ENCODE measurements at places on chromosomes 6 and 20.

GRCh38 chr6:106611030-106611429, 18.3 kb downstream of the RTN4IP1 start:
- no peak for DNase-seq

GRCh38 chr6:34360556-34360955, 31.9 kb downstream of the NUDT3 start:
- no peak for DNase-seq

GRCh38 chr6:147005499-147005898, 198.7 kb upstream of the STXBP5 start:
- DNase-seq = no peak

GRCh38 chr20:23125159-23125558, 39.0 kb upstream of the CD93 start:
- DNase-seq = no peak

DNA sequence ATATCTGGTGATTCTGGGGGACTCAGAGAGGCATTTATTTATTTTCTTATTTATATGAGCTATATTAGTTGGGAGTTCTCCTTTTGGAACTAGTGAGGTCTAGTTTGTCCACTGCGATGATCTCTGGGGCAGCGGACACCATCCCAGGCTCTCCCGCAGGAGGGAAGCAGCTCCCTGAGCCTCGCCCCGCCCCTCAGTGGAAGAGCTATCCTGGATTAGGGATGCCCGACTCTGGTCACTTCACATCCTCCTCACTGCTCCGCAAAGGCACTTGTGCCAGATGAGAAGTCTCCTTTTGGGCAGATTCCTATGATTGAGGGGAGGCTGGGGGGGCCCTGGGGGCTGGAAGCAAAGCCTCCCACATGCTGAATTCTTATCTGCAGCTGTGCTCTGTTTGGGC, 3.6 kb upstream of the MAS1 start:
- no peak for DNase-seq

- peak; percentile 97 for DNase-seq
Observed at GRCh38 chr6:152982904-152983636, at the start of gene FBXO5. Gene FBXO5 (minus strand): TSS chr6:152983041. CDS start chr6:152982959, 82 bp downstream.

DNA sequence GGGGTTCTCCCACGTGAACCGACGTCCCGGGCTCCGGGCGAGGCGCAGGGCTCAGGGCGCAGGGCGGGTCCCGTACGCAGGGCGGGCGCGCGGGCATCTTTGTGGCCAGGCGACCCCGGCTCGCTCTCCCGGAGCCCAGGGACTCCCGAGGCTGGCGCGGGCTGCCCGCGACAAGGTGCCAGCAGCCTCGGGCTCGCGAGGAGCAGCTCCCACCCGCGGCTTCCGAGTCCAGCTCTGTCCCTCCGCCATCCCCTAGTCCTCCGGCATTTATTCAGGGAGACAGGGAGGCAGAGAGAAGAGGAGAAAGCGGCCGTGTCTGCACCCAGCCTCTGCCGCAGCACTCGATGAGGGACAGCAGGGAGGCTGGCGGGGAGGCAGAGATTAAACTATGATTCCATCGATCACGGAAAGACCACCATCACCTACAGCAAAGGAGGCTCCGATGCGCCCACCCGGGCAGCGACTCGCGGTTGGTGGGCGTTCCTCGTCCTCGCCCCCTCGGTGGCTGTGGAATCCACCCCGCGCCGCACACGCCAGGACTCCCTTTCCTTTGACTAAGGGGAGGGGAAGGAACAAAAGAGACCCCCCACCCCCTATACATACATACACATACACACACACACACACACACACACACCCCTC, 1.1 kb downstream of the RGS17 start:
- no peak for DNase-seq

DNA sequence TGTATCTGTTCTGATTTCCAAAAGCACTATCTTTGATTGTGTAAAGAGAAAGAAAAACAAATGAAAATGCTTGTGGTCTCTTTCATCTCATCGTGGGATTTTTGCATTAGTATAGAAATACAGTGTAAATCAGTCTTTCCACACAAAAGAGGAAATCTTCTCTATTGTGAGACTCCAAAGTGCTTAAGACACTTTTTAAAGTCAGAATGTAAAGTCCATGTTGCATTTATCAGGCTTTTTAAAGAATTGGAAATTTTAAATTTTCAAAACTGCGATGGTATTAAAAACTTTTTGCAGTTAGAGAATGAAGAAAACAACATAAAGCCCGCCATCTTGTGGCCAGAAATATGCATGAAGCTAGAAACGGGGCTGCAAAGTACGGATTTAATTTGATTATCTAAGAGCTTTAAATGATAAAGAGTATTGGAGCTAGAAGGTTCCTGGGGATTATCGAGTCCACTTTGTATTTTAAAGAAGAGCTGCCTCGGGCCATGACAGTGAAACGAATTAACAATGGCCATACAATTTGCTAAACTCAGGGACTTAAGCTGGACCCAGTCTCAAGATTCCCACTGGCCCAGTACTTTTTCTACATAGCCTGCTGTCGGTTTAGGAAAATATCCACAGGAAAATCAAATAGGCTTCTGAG, 339.6 kb downstream of the ARHGAP18 start:
- peak; percentile 7 for DNase-seq

- no peak for DNase-seq
Observed at GRCh38 chr6:32244270-32244669, 20.4 kb upstream of the NOTCH4 start.

- DNase-seq = no peak
Observed at GRCh38 chr6:96116674-96117073, 100.9 kb downstream of the FUT9 start.

- DNase-seq = no peak
Observed at GRCh38 chr6:69116658-69117057, 481.6 kb downstream of the ADGRB3 start.

DNA sequence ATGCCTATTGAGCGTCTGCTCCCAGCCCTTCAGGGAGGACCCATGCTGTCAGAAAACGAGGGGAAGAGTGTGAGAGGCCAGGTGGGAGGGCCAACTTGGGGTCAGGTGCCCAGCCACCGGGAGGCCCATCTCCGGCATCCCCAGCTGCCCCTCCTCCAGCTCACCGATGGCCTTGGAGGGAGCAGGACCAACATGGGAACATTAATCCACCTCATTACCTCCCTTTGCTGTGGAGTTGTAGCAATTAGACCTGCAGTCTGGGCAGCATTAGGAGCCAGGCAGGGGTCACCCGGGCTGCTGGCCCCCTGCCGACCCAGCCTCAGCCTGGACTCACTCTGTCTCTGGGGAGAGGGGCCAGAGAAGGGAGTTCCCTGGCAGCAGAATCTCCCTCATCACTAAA, 25.1 kb downstream of the DLGAP4 start:
- DNase-seq = no peak

DNA sequence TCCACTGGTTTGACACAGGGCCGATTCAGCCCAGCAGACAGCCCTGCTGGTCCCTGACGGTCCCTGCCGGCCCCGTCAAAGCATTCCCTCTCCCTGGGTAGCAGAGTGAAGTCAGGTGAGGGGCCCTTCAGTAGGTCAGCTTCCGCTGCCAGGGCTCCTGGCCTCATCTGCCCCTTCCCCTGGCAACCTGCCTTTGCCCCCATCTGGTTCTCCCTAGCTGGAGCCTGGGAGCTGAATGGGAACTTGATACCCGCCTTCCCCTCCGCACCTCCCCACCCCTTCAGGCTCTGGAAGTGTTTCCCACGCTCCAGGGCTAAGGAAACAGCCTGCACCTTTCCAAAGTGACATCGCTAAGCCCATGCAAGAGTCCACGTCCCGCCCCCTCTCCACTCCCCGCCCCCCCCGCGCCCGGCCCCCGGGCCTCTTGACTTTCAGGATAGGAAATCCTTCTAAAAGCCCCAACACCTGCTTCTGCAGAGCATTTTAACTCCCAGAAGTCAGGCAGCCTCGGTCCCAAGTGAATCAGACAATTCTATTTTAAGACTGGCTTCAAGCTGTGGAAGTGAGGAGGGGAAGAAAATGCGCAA, 53.3 kb downstream of the ISM1 start:
- no peak for DNase-seq

GRCh38 chr20:56552911-56553629, 20.0 kb downstream of the FAM209B start:
- no peak for DNase-seq

- no peak for DNase-seq
Observed at GRCh38 chr20:38962928-38963401, 821 bp downstream of the DHX35 start.

DNA sequence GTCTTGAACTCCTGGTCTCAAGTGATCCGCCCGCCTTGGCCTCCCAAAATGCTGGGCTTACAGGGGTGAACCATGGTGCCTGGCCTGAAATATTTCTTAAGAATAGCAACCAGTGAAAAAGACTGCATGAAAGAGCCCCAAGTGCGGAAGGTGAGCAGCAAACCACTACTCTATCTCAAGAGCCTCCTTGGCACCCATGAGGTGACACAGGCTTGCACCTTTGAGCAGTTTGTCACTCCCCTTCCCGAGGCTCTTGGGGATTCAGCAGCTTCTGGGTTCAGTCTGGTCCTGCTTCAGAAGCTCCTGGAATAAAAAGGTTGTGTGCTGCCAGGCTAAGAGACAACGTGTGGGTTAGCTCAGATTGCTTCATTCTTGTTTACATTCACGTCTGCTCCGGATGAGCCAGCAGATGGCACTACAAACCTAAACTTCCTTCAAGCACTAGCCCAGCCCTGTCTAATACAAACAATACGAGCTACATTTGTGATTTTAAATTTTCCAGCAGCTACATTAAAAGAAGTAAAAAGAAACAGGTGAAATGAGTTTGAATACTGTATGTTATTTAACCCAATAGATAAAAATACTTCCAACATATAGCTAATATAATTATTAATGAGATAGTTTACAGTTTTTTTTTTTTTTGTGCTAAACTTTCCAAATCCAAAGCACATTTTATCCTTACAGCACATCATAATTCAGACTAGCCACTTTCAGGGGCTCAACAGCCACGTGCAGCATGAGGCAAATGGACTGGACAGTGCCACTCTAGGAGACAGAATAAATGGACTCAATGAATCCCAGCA, 46.2 kb downstream of the GJA10 start:
- peak; percentile 64 for DNase-seq

- DNase-seq = no peak
Observed at GRCh38 chr6:146526192-146526591, 17.4 kb upstream of the RAB32 start.

- DNase-seq = no peak
Observed at GRCh38 chr6:3264356-3264755, 5.6 kb downstream of the PSMG4 start.

DNA sequence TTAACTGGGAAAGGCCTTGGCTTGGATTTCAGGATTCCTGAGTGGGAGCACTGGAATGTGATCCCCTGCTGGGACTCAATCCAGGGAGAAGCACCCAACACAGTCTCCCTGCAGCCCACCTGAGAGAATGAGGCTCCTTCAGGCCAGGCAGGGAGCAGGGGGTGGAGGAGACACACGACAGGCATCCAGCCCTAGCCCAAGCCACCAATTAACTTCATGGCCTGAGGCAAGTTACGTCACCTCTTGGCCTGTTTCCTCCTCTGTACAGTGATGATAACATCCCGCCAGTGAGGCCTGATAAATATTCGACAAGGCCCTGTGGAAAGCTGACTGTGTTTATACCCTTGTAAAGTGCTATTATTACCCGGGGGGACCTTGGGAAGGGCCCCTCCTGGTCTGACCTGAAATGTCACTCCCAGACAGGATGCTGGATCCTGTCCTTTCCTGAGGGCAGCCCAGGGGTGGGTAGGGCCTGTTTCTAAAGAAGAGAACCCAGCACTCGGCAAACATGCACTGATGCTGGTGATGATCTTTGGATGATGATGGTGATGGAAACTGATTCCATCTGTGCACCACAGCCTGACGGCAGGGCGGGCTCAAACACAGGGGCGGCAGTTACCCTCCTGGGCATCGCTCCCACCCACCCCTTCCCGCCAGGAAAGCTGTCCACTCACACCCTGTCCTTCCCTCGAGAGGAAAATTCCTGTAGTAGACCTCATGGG, 12.4 kb downstream of the FRS3 start:
- DNase-seq = no peak

DNA sequence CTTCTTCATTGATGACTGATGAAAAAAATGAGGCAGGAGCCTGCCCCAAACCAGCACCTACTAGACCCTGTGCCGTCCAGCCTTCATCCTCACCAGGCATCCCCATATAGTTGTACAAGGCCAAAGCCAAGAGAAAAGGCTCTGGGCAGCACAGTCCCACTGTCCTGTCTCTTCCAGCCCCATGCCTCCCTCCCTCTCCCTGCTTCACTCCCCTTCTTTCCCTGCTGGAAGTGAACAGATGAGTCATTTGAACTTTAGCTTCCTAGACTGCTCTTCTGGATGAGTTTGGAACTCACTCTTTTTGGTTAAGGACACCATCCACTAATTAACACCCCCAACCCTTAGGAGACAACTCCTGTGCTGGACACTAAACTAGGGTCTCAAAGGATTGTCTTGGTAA, 235.2 kb downstream of the LRFN2 start:
- DNase-seq = no peak

- no peak for DNase-seq
Observed at GRCh38 chr6:138824482-138825144, 28.7 kb downstream of the ECT2L start.

DNA sequence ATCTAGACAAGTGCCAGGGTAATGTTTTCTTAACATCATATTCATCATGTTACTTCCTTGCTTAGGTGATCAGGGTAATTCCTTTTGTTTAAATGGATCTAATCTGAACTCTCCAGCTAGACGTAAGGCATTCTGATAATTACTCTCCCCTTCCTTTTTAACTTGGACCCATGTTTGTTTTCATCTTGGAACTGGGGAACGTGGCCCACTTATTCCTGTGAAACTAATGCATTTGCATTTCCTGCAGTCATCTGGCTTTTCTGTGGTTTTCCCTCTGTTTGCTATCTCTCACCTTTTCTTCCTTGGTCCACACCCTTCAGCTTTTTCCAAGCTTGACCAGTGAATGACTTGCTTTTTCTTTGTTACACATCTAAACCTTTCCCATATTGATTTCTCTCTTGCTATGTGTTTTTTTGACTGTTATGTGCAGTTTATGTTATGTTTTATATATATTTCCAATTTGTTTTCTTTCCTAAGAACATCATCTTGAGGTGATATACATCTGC, 33.3 kb downstream of the SLX4IP start:
- DNase-seq = no peak

DNA sequence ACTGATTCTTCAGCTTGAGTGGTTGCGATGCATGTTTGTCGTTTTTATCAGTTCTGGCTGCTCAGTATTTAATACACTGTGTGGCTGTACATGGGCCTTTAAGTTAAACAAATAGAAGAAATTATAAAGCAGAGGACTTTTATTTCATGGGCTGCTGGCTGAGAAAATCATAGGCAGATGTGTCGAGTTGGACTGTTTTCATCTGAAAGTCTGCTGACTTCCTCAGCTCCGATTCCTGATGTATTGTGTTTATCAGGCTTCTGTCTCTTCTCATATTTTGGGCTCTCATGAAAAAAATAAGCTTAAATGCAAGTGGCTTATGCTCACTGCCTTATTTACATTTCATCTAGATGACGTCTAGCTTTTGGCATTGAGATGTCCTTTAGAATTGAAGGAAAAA, 129.5 kb upstream of the GGTLC1 start:
- no peak for DNase-seq

- DNase-seq = no peak
Observed at GRCh38 chr6:166307082-166308032, 835 bp downstream of the PRR18 start.

DNA sequence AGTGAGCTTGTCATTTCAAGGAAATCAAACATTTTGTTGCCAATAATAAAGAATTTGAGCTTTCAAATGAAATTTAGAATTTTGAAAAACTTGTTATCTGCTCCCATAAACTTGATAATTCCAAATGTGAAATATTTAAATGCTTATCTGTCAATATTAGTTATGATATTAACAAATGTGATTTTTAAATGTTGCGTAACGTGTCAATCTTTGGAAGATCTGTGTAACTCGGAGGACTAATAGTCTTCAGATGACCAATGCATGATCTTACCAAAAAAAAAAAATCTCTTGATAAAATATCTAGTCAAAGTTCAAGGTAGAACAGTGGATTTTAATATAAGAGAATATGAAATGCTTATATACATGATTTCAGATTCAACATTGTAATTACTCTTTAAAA, 274.5 kb upstream of the HSF2 start:
- no peak for DNase-seq

Data from bone marrow (tissue), 2 donors.